ENCODE measurements at places on chromosomes 2 and 18.

DNA sequence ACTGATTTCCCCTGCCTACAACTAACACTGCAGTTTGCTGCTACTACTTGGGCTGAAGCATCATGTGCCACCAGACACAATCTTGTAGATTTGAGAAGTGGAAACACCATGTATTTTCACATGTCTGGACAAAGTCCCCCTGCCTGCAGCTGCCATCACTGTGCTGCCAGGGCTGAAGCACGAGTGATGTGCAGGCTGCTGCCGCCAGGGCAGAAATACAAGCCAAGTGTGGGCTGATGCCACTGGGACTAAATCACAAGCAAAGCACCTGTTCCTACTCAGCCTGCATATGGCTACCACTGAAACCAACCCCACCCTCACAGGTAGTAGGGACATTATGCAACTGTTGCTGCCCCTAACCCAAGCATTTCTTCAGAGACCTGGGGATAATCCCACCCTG, 179.5 kb upstream of the SLC35G4 start:
- DNase-seq, result no peak

DNA sequence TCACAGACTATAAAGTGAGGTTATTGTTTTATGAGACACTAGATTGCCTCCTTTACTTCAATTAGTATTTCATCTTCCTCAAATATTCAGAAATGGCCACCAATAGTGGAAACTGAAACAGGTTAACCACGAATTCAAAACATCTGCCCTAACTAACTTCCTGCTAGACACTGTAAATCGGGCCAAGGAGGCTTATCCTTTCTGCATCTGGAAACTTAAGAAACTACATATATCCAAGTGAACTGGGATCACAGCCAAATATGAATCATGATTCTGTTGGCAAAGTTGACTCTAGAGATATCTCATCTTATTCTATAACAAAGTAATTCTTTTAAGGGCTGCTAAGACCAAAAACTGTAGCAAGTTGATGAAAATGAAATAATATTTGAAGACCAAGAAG, 136.6 kb upstream of the ZC3H15 start:
- DNase-seq, result no peak

- no peak for DNase-seq
Measured at GRCh38 chr2:212488611-212489010, 50.0 kb downstream of the ERBB4 start.

- DNase-seq, result no peak
Measured at GRCh38 chr18:22694954-22695353, 238.2 kb upstream of the RBBP8 start.

- no peak for DNase-seq
Measured at GRCh38 chr2:132538331-132538855, 121.8 kb downstream of the GPR39 start.
